ENCODE measurements at places on chromosomes 2 and 18.
A peak's percentile ranks its signal among the peaks of the same experiment; 100 is the strongest.

- DNase-seq: no peak
These were observed 41.4 kb downstream of the RFX8 start for GRCh38 chr2:101433465-101433864.

DNA sequence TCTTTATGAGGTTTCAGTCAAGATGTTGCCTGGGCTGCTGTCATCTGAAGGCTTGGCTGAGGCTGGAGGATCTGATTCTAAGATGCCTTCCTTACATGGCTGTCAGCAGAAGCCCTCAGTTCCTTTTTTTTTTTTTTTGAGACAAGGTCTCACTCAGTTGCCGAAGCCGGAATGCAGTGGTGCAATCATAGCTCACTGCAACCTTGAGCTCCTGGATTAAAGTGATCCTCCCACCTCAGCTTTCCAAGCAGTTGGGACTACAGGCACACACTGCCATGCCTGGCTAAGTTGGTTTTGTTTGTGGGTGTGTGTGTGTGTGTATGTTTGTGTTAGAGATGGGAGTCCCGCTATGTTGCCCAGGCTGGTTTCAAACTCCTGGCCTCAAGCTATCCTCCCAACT is 13.1 kb upstream of the SLC35F5 start:
- DNase-seq: no peak

DNA sequence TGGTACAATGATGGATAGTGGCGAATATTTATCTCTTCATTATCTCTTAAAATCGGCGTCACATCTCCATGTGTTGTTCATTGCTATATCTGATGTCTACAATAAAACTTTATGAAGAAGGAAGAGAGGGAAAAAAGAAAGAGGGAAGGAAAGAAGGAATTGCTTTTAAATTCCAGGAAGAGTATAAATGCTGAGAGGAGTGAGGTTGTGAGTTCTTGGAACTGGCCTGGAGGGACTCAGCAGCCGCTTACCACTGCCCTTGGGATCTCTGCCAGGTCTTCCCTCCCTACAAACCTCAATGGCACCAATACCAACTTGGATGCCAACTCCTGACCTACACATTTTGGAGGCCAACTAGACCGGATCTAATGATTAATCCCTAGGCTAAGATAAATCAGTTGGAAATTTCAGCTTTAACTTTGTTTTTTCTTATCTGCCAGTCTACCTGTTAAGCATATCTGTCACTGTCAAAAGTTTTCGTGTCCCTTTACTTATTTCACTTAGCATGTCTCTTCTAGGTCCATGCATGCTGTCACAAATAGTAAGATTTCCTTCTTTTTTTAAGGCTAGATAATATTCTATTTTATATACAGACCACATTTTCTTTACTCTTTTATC is 9.8 kb downstream of the SCN9A start:
- peak; percentile 28 for DNase-seq

- DNase-seq: peak; percentile 57
These were observed 359.3 kb downstream of the KIAA1328 start for GRCh38 chr18:37188016-37188791.

DNA sequence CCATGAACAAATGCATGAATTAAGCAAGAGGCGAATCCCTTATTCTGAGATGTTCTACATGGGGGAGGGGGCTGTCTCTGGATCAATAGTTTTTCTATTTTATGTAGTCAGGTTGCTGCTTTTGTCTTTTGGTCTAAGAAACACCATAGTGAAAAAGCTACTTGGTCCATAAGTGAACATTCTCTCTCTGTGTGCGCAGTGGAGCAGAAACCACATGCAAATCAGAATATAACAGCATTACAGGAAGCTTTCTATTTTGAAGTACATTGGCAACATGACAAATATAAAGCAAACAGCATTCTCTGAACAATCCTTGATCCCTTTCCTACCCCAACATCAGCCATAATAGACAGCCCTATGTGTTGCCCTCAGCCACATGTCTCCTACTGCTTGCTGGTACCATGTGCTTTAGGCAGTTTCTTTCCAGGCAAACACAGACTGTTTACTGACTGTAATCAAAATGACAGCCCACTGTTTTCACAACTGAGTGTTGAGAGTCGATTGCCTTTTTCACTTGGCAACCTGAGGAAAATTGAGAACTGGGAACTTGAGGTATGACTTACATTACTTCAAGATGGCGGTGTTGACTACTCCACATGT is 10.6 kb downstream of the SCN3A start:
- DNase-seq: no peak

- DNase-seq: no peak
These were observed 28.3 kb downstream of the MYO3B start for GRCh38 chr2:170206246-170206645.

DNA sequence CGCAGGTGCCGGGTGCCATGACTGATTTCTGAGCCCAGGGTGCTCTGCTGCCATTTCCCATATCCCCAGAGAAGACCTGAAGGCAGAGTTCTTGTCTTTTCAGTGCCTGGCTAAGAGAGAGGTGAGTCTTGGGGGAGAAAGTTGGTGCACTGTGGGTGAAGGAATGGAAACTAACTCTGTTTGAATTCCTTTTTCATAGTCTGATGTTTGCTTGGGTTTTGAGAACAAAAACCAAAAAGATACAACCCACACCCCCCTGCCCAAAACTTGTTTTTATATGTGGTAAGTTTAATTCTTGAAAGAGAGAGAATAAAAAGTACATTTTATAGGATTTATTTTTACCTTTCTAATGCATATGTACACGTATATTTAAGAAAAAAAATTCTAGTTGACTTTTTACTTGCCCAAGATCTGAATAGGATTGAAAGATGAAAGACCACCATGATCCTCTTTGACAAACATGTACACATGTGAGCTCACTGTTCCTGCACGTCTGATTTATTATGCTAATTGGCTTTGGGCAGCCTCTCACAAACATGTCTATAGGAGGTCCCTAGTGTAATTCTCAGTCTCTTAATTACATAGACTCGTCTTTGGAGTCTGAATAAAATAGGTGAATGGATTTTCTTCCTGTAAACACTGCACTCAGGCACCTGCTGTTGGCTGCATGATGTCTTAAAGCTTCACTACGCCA is 46.3 kb downstream of the ARL4C start:
- DNase-seq: no peak

GRCh38 chr2:222193328-222193983 is 105.3 kb downstream of the PAX3 start:
- no peak for DNase-seq

DNA sequence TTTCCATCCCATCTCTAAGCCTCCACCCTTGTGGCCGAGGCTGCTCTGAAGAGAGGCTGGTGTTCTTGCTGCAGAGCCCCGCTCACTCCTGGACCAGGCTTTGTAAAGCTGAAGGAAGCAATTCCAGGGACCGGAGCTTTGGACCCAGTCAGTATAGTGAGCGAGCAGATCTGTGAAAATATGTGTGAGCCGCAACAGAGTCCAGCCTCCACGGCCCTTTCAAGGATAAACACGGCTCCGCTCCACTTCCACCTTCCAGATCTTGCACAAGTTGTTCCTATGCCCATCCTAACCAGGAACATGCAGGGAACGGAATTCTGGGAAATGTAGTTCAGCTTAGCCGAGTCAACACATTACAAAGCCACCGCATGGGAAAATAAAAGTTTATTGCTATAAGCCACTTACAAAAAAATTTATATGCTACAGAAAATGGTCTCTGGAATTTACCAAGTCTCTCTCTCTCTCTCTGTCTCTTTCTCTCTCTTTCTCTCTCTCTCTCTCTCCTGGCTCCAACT is 151.7 kb upstream of the ZNF521 start:
- DNase-seq: peak; percentile 68

DNA sequence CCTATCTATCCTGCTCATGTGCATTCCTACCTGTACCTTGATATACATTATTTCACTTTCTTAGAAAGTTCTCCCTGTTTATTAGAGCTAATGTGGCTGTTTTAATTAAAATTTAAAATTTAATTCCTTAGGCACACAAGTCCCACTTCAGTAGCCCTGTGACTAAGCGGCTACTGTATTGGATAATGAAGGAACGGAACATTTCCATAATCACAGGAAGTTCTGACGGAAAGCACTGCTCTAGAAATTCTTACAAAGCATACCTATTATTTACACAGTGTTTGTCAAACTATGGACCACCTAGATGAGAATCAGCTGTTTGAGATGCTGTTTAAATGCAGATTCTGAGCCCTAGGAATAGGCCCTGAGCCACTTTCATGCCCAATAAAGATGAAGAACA is 13.2 kb downstream of the GREB1L start:
- DNase-seq: no peak

DNA sequence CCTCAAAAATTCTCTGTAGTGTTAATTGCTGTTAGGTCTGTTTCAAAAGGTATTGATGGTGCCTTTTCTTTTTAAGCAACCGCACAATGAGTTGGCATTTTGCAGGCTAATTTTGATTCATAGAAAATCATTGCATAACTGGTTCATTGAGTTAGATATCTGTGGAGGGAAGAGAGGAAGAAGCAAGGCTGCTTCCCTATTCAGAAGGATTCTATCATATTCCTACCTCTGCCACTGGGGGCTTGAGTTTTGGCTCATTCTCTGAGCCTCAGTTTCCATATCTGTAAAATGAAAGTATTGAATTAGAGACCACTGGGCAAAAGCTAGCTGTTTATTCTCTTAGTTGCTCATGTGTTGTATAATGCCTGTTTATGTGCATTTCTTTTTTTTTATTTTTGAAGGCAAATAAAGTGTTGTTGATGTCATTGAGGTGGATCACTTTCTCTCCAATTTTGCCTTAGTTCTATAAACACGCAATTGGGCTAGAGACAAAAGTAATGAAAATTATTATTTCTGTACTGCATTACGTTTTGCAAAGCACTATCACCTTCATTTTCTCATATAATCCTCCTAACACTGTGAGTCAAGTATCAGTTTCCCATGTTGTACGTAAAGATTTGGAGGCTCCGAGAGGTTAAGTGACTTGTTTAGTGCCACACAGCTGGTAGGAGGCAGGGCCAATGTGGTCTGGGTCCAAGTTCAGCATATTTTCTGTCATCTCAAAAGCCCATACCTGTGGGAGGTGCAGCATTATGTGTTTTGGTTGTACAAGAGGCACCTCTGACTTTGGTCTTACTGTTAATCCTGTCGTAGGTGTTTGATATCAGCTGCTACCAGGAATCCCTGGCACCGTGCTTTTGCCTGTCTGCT is 5.9 kb downstream of the TRIB2 start:
- no peak for DNase-seq

GRCh38 chr2:160087854-160088745 is 25.7 kb upstream of the PLA2R1 start:
- no peak for DNase-seq

DNA sequence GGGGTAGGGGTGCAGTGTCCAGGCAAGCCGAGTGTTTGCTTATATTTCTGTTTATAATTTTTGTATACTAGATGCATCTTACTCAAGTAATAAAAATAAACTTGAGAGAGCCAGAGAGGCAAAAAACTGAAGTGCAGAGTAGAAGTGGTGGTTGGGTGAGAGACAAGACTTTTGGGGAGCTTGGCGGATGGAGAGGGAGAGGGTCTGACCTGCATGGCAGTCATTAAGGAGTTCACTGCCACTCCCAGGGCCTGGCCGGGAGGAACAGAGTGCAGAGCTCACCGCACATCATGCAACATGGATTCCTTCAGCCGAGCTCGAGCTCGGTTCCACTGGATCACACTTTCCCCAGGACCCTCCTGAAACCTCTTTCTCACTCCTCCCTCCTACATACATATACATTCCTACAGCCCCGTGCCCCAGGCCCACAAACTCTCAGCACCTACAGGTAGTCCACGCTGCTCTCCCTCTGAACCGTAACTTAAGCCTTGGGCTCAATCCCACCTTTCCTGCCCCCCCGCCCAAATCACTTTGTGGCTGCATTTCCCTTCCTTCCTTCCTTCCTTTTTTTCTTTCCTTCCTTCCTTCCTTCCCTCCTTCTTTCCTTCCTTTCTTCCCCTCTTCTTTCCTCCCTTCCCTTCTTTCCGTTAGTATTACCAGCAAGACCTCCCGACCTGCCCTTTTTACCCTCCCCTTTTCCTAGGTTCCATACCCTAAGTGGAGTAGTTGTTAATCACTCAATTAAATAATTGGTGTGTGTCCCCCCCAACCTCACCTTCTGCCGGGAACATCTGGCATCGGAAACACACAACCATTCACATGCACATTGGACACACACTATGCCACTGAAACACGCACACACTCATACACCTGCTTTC is 37.1 kb upstream of the ATP6V1B1 start:
- DNase-seq: no peak

DNA sequence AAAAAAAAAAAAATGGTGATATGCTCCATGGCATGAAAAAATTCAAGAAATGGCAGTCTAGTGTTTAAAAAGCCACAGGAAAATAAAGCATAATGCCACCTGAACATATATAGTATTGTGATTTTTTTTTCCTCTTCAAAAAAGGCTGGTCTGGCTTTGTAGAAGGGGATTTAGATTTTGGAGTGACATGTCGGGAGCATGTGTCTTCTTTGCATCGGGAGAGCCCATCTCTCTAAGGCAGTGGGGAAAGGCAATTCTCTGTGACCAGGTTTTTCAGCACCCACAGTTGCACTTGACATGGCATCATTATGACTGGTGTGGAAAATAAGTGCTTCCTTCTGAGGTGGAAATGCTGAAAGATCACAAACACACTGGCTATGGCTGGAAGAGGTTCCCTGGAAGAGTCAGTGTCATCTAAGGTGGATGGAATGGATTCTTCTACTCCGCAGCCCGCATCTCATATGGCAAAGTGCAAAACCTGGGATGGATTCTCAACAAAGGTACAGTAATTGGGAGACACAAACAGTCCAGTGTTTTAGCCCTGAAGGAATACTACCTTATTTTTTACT is 172.5 kb downstream of the AGAP1 start:
- peak; percentile 80 for DNase-seq

- no peak for DNase-seq
These were observed 126.5 kb downstream of the RNF144A start for GRCh38 chr2:7043690-7044089.

- no peak for DNase-seq
These were observed 3.6 kb downstream of the ZNF516 start for GRCh38 chr18:76491473-76491775.

GRCh38 chr2:223235986-223236385 is 184.0 kb downstream of the KCNE4 start:
- no peak for DNase-seq

GRCh38 chr2:70922235-70923234 is 13.2 kb upstream of the ATP6V1B1 start:
- DNase-seq: no peak

- DNase-seq: no peak
These were observed 547.1 kb upstream of the LINC00305 start for GRCh38 chr18:64695851-64696553.

DNA sequence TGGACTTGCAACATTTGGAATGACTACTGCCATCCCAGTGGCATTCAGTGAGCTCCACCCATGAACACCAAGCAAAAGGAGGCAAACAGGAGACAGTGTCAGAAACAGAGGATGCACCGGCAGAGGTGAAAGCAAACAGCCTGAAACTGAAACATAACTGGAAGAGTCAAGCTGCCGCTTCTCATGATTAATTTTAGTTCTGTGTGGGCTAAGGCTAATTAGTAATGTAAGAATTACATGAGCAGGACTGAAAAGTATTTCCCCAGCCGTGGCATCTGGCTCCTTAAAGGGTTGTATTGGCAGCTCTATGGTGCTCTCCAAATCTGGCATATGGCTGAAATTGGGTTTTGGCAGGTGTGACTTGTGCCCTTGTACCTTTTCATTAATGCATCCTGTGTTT is 1108.1 kb downstream of the TSN start:
- no peak for DNase-seq

Data from astrocyte of the cerebellum (primary cell).